A549 (cell line): ENCODE measurements at places on chromosomes 5 and 9. TPM values are rescaled to one million over a fixed set of nuclear protein-coding genes. Genes with fewer than 3 reads are reported as not detected.
A peak's percentile ranks its signal among the peaks of the same experiment; 100 is the strongest.

DNA sequence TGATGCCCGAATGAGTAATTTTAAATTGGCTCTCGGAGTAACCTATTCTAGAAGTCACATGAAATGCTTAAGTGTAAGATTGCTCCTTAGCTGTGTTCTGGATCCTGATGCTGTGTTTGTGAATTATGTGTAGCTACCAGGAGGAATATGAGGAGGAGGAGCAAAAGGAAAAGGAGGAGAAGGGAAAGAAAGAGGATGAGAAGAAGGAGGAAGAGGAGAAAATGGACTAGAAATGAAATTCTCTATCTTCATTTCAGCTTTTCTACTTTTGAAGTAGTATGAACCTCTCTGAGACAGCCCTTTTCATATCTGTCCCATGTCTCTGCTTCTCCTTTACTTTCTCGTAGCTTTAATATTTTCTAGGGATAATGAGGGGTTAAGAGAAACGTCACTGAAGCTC lies 119.4 kb upstream of the ACTBL2 start:
- DNase-seq, result no peak

DNA sequence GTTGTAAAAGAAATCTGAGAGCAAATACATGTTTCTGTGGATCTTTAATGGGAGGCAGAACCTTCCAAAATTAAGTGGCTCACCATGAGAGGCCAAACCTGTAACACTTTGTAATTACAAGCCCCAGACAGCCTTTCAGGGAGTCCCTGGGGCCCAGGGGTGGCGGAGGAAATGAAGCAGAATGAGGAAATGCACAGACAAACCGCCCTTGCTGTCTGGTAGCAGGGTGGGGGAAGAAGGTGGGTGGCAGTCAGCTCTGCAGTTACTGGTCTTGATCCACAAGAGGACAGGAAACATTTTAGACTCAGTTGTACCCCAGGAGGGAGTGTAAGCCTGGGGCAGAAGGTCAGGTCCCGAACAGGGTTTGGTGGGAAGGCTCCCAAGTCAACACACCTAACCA lies 6.5 kb downstream of the ARL14EPL start:
- no peak for DNase-seq

DNA sequence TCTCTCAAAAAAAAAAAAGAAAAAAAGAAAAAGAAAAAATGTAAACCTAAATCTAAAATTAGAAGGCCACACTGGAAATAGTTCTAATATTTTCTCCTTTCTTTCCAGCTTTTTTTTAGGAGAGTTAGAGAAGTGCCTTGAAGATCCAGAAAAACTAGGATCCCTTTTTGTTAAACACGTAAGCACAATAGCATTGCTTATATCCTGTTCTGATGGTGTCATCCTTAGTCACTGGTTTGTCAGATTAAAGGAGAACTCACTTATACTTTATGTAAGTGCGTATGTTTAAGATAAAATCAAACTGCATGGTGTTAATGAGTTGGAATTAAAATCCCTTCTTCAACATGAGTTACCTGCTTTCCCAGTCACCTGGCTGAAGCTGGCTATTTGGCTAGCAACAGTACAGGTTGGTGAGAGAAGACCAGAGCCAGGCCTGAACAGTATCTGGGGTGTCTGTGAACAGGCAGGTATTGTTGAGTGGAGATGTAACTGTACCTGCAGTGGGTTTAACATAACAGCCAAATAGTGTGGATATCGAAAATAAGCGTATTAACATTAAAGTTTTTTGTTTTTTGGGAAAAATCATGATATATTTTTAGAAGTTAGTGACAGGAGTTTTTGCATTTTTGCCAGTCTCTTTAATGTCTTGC lies 104.7 kb upstream of the OTULINL start:
- no peak for DNase-seq

GRCh38 chr5:56580864-56581263 lies 234.5 kb upstream of the MAP3K1 start:
- no peak for DNase-seq

DNA sequence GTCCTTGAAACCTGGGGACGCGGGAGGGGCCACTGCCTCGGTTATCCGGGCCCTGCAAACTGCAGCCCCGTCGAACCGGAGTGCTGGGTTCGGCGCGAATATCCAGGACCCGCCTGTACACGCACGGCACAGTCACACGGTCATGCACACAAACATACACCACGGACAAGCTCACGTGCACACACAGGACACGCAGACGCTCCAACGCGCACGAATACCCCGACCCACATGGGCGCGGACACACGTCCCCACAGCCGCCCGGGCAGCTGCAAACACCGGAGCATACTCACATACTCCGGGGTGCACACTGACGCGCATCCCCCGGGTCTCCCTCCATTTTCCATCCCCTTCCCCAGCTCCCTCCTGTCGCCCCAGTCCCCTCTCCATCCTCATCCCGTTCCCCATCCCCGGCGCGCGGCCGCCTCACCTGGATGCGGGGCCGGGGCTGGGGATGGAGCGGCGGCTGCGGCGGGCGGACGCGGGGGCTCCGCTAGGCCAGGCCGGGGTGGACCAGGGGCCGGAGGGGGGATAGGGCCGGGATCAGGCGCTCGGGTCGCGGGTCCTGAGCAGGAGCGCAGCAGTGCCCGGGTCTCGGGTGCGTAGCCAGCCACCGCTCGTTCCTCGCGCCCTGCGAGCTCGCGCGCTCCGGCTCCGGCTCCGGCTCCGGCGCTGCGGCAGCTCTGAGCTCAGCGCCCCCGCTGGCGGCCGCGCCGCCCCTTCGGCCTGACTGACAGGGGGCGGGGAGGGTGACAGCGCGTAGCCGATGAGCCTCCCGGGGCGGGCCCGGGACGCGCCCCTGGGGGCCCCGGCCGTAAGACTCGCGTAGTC lies at the start of the genes EIF4E1B and SNCB:
TSS of gene EIF4E1B (plus strand) at position 823 of the 828 bp plus-strand sequence. CDS start 12,113 bp downstream, outside the sequence.
TSS of gene SNCB (minus strand) at position 682 of the 828 bp plus-strand sequence. CDS start 880 bp downstream, outside the sequence.
- DNase-seq, result peak; percentile 64

MYO10 gene
- 68.5 to 71.5 TPM (median 68.9 TPM) in 3 replicates for polyA plus RNA-seq

- DNase-seq, result no peak
These were observed 107.5 kb downstream of the RGS3 start for GRCh38 chr9:113570749-113571711.

- DNase-seq, result no peak
These were observed 26.2 kb upstream of the HSD17B4 start for GRCh38 chr5:119426057-119426456.

- no peak for DNase-seq
These were observed 920 bp downstream of the PMPCA start for GRCh38 chr9:136411378-136411777.

HAPLN1 gene
- polyA plus RNA-seq, result not detected in 3 replicates

DNA sequence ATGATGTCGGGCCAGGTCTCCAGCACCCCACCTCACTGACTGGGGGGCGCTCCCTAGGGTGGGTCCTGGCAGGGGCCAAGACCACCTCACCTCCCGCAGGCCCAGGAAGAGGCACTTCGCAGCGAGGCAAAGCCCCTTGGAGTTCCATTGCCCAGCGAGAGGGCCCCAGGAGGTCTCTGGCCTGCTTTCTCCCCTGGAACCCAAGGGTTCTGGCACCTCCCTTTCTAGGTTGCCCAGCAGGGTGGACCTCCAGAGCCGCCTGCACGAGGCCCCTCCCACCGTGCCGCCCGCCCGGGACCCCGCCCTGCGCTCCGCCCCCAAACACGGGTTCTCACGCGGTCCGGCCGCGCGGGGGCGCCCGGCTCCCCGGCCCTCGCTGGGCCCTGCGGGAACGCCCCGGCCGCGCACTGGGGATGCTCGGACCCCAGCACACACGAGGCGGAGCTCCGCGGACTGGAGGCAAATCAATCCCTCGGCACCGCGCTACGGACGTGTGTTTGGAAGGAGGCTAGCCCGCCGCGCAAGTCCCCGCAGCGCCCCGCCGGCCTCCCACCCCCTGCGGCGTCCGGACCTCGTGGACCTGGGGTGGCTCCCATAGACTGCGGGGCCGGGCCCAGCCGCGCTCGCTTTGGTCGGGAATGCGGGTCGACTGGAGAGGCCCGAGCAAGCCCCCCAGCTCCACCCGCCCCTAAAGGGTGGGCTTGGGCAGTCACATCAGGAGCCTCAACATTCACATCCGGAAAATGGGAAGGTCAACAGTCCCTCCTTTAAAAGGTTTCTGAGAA lies 99.5 kb upstream of the LMX1B start:
- DNase-seq, result peak; percentile 87

INSL6 gene
- polyA plus RNA-seq, result not detected in 3 replicates

GRCh38 chr9:4196886-4197285 lies 103.0 kb downstream of the GLIS3 start:
- DNase-seq, result no peak

GRCh38 chr5:114418176-114419066 lies 56.6 kb downstream of the KCNN2 start:
- DNase-seq, result no peak

DNA sequence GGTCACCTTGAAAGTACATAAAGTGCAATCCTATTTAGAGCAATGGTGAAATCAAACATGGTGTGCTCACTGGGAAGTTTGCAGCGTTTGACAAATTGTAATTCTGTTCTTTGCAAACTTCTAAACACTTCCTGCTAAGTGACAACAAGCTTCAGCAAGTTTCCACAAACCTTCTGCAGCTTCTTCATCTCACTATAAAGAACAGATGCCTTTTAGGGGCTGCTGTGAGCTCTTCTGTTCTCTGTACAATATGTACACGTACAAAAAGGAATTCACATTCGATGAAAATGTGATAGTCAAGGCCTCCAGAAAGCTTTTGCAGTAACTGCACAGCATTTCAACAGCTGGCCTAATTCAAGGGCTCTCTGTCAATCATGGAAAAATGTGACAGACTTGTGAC lies 543.1 kb downstream of the CETN3 start:
- no peak for DNase-seq

DNA sequence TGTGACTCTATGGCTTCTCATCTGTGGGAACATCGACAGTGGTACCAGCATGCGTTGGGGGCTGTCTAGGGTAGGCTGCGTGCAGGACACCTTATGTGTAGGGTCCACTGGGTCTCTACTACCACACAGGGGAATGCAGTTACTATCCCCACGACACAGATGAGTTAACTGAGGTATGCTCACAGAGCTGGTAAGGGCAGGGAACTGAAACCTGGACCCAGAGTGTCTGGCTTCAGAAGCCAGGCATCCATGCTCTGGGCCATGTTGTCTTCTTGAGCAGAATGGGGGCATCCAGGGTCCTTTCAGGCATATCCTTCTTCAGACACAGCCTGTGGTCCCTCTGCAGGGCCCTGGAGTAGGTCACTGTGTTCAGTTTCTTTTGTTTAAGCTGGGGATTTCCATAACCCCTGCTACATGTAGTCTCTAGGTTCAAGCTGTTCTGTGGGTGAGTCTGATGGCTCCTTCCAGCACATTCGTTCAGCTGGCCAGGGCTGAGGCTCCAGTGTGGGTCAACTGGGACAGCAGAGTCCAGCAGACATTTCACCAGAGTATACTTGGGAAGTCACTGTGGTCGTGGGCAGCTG lies 148.8 kb downstream of the GADD45G start:
- DNase-seq, result no peak

- no peak for DNase-seq
These were observed 29.0 kb upstream of the CDKN2B start for GRCh38 chr9:22037954-22038690.

DNA sequence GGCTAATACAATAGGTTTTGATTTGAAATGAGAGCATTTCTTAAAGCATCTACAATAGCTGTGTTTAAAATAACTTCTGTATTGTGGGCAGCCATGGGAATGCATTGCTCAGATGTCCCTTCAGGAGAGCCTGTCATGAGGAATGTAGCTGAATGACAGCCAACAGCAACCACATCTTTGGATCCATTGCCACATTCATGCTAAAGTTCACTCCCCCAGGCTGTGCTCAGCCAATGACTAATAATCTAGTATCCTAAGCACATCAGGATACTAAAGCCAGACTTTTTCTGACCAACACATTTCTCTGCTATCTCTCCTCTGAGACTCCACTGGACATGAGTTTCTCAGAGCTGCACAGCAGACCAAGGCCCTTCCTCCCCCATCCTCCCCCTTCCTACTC lies 45.5 kb downstream of the HTR1A start:
- DNase-seq, result no peak

HSD17B4 gene
- 105 to 135 TPM (median 134 TPM) in 3 replicates for polyA plus RNA-seq

DNA sequence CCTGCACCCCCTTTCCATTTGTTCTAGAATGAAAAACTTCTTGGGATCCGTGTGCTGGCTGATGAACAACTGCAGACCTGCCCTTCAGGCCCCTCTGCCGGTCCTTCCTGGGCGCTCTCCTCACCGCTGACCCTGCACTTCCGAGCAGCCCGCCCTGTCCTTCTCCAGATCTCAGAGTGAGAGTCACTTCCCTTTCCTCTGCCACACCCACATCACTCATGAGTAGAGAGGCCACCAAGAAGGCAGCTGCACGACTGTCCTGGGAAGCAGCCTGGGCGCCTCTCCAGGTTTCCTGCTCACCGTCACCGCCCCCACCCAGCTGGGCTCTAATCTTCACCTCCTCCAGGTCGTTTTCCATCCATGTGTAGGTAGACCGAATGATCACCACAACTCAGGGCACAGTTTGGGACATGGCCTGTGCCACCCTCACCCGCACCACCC lies 35.0 kb upstream of the NSMF start:
- DNase-seq, result no peak

TBC1D2 gene
- polyA plus RNA-seq, result 6.5 to 7.5 TPM (median 7.3 TPM) in 3 replicates

GRCh38 chr9:125146247-125146646 lies 2.9 kb upstream of the SCAI start:
- DNase-seq, result no peak

TAF11L12 gene
- polyA plus RNA-seq, result 0.15 to 0.21 TPM in 2 of 3 replicates, not detected in the other

DMRT2 gene
- 0.06 TPM in 1 of 3 replicates, not detected in the others for polyA plus RNA-seq

PCDHAC2 gene
- 1.1 to 1.2 TPM (median 1.2 TPM) in 3 replicates for polyA plus RNA-seq

- DNase-seq, result no peak
These were observed 199.3 kb upstream of the SEMA6A start for GRCh38 chr5:116773926-116774325.

DNA sequence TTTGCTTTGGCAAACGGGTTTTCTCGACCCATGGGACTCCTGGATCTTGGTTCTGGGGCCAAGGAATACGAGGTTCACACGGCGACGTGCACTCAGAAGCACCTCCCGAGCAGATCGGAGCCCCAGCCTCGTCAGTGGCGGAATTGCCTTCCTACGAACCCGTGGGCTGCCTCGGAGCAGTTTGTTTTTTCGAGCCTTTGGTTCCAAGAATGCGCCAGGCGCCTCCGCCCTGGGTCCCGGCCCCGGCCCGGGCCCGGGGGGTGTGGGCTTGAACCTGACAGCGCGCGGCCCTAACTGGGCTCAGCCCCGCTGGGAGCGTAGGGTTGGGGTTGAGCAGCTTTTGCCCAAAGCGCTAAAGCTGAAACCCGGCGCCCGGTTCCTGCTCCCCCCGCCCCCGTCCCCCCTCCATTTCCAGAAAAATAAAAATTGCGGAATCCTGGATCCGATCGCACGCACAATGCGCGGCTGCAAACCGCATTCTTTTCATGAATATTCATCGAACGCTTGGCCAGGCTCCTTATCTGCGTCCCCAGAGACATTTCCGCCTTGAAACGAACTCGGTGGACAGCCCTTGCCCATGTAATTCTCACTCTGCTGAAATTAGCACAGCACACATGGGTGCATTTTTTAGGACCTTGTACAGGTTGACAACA lies 1.0 kb downstream of the BASP1 start:
- no peak for DNase-seq
